ENCODE measurements at places on chromosomes 5 and 9.

- no peak for DNase-seq
Observed at GRCh38 chr5:179381691-179382090, 36.4 kb upstream of the ADAMTS2 start.

GRCh38 chr9:124037790-124038189 is 26.2 kb downstream of the LHX2 start:
- DNase-seq, result no peak

- DNase-seq, result no peak
Observed at GRCh38 chr9:96217294-96217707, 84.7 kb downstream of the HSD17B3 start.

DNA sequence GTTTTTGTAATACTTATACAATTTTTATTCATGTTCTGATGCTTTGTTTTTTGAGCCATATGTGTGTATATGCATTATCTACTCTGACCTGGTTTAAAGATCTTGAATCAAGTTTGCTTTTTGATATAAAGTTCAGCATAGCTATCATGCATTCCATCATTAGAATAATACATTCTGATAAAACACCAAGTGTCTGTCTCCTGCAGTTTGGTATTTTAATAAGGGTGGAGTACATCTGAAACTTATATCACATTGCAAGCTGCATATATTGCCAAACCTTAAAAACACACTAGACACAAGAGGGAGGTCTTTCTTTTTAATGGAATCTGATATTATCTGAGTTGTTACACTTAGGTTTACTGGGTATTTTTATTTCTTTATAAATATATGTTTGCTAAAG is 102.8 kb upstream of the ADAMTSL1 start:
- DNase-seq, result no peak

DNA sequence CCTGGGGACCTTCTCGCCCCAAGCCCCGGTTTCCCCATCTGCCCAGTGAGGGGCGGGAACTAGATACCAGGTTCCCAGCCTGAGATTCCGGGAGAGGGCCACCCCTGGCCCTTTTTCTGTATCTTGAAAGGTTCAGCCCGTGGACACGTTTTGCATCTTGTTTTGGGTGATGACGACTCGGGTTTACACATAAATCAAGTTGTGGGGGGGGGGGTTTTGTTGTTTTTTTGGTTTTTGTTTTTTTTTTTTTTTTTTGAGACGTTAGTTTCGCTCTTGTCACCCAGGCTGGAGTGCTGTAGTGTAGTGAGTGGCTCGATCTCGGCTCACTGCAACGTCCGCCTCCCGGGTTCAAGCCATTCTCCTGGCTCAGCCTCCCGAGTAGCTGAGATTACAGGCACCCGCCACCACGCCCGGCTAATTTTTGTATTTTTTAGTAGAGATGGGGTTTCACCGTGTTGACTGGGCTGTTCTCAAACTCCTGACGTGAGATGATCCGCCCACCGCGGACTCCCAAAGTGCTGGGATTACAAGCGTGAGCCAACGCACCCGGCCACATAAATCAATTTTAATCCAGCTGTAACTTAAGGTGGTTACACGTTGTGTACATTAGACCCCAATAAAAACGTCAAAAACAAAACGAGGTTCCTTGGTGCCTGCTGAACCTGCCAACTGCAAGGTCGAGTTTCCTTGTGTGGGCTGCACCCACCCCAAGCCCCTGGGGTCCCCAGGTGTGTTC is 1.1 kb upstream of the BRD3 start:
- DNase-seq, result no peak

DNA sequence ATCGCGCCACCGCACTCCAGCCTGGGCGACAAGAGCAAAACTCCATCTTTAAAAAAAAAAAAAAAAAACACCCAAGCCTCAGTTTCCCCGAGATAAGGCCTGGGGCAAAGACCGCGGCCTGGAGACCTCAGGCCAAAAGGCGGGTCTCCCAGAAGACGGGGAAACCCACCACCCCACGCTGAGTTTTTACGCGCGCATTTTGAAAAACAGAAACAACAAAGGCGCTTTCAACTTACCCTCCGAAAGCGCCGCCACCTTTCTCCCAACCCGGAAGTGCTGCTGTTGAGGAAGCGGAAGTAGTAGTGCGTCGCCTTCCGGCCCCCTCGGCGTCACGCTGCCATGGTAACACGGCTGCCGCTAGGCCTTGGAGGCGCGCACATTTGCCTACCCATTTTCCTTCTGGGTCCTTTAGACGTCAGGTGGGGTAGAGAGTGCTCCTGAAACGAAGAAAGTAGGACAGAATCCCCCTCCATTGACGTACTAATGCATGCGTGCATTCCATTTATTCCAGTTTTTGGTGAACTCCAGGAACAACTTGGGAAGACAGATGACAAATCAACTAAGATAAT is at the start of gene TTF1:
Gene TTF1 (minus strand): TSS at position 287 of the 569 bp plus-strand sequence. CDS start 4,019 bp downstream, outside the sequence.
- DNase-seq, result peak; percentile 83

DNA sequence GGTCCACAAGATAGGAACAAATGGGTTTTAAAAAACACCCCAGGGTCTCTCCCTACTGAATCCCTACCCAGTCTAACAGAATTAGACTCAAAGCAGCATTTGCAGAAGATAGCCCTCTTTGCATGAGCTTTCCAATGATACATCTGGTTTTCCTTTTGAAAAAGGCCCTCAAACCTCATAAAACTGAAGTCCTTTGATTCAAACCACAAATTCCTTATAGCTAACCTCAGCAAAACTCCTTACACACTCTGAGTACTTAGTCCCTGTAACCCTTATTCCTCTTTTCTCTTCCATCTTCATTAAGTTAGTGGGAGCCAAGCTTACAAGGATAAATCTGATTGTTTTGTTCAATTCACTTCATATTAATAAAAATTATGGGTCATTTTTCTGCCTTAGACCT is 90.5 kb upstream of the TNC start:
- DNase-seq, result no peak

DNA sequence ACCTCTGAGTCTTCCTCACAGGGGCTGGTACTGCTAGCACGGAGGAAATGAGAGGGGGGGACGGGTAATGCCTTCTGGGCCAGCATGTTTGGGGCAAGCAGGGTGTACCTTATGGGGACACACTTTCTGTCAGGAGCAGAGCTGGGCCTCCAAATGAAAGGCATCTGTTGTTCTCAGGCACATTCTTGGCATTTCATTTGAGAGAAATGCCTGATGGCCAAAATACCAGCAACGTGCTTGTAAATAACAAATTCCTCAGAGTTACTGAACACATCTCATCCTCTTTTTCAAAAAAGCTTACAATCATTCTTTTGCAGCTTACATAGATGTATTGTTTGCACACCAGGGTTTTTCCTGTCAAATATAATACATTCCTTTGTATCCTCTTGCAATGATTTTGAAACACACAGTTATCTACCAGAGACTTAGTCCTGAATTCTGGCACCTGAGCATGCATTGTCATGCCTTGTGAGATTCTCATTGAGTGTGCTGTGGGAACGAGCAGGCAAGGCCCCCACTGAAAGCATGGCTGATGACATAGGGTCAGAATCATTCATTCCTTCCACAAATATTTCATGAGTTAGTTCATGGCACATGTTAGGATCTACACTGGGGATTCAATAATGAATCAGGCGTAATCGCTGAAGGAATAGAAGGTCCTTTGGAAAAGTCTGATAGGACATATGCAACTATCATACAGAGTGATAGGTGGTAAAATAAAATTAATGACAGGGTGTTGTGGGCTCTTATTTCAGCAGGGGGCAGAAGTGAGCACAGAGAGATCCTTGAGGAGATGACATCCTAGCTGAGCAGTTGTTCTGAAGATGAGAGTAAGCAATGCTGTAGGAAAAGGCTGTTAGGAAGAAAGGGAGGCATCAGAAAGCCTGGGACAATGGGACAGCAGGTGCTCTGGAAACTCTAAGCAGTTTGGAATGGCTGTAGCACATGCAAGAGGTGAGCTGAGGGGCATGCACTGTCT is 260.9 kb upstream of the TUT7 start:
- no peak for DNase-seq
